ENCODE measurements at places on chromosomes 2 and 18.

GRCh38 chr2:233341296-233341695 is 13.0 kb upstream of the DGKD start:
- DNase-seq, result no peak

DNA sequence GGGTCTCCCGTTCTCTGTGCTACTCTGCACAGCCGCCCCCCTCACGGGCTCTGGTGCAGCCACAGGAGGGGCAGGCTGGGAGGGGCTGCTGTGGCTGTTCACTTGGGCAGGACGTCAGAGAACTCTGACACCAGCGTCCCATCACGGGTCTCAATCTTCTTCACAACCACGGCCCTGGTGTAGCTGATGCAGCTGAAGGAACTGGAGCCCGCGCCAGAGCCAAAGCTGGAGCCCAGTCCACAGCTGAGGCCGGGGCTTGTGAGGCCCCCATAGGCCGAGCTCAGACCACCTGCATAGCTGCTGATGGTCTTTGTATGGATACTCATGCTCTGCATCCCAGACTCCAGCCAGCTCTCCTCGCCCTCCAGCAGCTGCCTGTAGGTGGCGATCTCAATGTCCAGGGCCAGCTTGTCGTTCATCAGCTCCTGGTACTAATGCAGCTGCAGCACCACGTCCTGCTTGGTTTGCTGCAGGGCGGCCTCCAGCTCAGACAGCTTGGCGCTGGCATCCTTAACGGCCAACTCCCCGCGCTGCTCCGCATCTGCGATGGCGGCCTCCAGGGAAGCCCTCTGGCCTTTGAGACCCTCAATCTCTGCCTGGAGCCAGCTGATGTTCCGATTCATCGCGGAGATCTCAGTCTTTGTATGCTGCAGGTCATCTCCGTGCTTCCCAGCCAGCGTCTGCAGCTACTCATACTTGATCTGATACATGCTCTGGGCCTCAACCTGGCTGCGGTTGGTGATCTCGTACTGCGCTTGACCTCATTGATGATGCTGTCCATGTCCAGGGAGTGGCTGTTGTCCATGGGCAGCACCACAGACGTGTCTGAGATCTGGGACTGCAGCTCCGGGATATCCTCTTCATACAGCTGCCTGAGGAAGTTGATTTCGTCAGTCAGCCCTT is 7.4 kb upstream of the DUSP19 start:
- no peak for DNase-seq

- no peak for DNase-seq
Observed at GRCh38 chr2:241898463-241899270, 29.1 kb downstream of the RTP5 start.

DNA sequence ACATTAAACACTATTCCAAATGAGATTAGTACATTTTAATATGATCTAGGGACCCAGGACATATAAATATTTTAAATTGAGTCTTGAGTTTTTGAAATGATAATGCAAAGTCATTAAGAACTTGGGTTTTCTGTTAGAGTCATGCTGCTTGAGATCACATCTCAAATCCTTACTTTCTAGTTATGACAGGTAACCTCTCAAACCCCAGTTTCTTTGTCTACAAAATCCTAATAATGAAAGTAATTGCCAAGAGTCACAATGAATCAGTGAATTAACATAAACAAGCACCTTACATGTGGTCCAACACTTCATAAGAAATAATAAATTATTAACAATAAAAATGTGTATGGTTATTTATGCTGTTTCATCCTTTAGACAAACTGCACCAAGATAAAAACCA is 607.6 kb downstream of the LRP1B start:
- no peak for DNase-seq

- DNase-seq, result no peak
Observed at GRCh38 chr2:223591596-223591995, 10.6 kb downstream of the SCG2 start.

DNA sequence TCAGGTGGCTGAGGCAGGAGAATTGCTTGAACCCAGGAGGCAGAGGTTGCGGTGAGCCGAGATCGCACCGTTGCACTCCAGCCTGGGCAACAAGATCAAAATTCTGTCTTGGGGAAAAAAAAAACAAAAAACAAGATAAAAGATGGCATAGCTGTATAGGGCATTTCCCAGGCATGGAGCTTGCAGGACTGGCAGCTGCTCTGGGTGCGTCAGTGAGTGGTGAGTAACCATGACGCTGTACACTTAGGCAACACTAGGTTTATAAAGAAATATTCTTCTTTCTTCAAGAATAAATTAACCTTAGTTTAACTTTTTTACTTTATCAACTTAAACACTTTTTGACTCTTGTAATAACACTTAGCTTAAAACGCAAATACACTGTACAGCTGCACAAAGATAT is 15.4 kb downstream of the TGOLN2 start:
- no peak for DNase-seq

DNA sequence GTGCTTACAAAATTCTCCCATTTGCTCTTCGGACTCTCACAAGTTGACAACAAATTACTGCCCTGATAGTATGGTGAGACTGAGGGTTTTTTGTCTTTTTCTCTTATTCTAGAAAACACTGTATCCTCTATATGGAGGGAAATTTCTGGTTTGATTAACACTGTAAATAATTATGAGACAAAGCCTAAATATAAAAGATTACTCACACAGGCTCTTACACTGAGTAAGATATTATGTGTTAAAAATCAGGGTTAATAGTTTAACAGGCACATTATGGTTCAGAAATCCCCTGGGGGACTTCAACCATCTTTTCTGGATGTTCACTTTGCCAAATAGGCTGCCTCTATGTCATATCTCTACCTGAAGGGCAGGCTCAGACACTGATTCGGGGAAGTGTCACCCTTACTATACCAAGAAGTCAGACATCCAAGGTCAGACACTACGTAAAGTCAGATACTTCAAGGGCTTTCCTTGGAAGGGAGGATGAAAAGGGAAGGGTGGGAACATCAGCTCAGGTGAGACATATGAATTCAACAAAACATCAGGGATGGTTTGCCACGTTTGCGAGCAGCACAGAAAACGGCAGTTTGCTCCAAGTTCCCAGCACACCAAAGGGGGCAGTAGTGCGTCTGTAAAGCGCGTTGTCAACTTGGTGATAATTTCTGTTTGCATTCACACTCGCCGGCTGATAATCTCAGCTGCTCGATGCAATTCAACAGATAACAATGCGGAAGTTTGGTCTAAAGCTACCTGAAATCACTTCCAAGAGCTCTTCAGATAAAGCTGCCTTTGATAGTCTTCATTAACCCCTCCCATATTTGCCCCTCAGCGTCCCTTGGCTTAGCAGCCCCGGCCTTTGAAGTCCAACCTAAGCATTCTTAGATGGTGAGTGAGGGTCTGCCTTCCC is 972 bp upstream of the RASGRP3 start:
- DNase-seq, result peak; percentile 91

GRCh38 chr18:9334973-9335696 is 562 bp downstream of the TWSG1 start:
- DNase-seq, result peak; percentile 55

GRCh38 chr2:203543898-203544328 is 8.8 kb upstream of the RAPH1 start:
- DNase-seq, result no peak

GRCh38 chr2:64601034-64601754 is 52.5 kb downstream of the SERTAD2 start:
- DNase-seq, result no peak

- no peak for DNase-seq
Observed at GRCh38 chr2:169916623-169917022, 89.4 kb downstream of the UBR3 start.

DNA sequence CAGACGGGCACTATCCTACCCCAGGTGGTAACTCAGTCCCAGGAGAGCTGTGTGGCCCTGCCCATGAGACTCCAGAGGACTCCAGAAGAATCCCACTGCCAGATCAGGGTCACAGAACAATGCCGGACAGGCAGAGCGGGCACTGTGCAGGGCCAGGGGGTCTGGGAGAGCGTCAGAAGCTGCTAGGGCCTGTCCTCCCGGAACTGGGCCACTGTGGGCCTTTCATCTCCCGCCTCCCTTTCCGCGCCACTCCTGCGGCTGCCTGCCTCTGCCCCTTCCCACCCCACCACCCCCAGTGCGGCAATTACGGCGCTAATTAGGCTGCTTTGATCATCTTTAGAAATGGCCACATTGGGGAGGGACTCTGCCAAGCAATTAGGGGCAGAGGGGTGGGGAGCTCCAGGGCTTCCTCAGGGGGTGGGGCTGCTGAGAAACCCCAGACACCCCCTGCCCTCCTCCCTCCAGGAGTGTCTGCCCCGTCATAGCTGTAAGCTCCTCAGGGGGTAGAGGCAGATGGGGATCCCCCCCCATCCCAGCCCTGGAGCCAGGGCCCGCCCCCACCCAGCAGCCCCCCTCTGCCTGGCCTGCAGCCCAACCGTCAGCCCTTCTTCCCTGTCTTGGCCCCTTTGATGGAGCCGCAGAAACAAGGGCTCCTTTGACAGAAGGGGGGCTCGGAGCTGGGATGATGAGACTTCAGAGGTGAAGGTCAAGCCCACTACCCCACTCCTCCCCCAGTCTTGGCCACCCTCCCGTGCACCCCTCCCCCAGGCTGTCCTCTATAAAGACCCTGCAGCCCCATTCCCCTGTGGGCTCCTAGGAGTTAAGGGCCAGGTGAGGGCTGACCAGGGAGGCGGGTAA is at the start of gene PRSS56:
TSS of gene PRSS56 (plus strand) at position 808 of the 858 bp plus-strand sequence. CDS start 211 bp downstream, outside the sequence.
- no peak for DNase-seq

DNA sequence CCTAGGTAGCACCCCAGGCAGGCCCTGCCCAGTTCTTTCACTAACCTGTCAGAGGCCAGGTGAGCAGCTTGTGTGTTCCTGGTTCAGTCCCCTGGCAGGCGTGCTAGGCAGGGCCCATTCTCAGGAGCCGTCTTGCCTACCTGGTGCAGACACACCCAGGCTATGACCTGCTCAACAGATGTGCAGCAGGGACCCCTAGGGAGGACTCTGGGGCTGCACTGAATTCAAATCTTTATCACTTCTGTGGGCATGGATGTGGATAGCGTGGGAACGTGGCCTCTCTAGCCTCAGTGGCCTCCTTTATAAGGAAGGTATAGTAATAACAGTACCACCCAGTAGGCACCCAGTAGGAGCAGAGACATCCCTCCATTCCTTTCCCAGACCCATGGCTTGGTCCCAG is 48.4 kb downstream of the PLEKHB2 start:
- no peak for DNase-seq

- no peak for DNase-seq
Observed at GRCh38 chr2:203022751-203023150, 8.1 kb downstream of the NBEAL1 start.

GRCh38 chr2:168035458-168035857 is 211.9 kb downstream of the STK39 start:
- no peak for DNase-seq

Measured in common myeloid progenitor, CD34-positive (primary cell).